Right atrium auricular region (tissue), 2 donors: ENCODE measurements at places on chromosomes 5 and 9.
A peak's percentile ranks its signal among the peaks of the same experiment; 100 is the strongest.

DNA sequence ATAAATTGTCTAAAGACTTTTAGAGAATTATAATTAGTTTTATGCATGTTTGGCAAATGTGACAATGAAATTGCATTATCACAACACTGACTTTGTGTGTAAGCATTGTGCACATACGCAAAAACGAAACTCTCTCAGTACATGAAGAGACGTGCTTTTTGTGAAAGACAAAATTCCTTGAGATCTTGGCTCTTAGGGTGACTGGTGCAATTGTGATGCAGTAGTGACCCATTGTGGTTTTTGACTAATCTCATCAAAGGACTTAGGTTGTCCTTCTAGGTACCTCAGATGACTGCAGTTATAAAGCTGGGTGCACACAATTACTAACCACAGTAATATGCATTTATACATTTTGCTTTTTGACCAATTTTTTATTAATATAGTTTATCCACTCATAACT, 25.3 kb upstream of the TYRP1 start:
- DNase-seq: no peak

DNA sequence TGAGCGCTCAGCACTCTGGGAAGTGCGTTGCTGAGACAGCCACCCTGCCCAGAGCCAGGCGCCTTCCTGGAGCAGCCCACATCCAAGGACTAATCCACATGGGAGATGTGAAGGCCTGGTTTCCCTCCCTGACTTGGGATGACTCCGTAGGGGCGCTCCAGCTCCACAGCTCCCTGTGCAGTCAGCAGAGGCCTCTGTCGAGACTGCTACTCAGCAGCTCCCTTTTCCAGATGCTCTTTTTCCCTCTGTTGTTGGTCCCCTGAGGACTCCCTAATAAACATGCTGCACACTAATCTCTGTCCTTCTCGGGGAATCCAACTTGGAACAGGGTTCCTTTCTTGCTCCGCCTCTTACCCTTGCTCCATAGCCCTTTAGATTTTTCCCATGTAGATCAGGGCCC, 237.3 kb downstream of the ZSWIM6 start:
- no peak for DNase-seq

GRCh38 chr5:66807743-66808142, 211.6 kb downstream of the MAST4 start:
- no peak for DNase-seq

DNA sequence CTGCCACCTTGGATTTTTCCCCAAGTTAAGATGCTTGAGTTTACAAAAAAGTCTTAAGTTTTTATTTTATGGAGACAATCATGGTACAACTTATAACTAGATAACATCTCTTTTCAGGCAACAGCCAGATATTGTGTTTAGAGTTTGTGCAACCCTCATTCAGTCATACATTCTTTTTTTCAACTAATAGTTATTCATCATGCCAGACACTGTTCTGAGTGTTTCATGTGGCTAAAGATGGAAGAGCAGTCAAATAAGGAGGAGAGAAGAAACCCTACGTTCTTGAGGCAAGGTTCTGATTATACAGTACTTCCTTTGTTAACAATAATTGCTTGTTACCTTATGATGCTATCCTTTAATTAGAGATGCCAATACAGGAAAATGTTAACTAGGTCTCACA, 42.1 kb upstream of the ZNF462 start:
- DNase-seq: no peak

DNA sequence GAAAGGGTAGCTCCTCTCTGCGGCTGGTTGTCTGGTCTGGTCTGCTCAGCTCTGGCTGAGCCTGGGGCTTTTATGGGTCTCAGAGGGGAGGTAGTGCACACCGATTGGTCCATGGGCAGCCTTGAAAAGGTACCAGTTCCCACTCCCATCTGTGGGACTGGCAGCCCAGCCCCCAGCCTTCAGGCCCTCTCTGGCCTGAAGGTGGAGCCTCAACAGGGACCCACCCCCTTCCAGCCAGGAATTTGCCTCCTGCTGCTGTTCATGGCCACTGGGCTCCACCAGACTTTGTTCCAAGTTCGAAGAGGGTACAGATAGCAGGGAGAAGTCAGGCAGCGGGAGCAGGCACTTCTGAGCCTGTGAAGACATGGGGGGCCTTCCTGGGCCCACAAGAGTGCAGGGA, 165.3 kb upstream of the SLC27A6 start:
- DNase-seq: no peak

DNA sequence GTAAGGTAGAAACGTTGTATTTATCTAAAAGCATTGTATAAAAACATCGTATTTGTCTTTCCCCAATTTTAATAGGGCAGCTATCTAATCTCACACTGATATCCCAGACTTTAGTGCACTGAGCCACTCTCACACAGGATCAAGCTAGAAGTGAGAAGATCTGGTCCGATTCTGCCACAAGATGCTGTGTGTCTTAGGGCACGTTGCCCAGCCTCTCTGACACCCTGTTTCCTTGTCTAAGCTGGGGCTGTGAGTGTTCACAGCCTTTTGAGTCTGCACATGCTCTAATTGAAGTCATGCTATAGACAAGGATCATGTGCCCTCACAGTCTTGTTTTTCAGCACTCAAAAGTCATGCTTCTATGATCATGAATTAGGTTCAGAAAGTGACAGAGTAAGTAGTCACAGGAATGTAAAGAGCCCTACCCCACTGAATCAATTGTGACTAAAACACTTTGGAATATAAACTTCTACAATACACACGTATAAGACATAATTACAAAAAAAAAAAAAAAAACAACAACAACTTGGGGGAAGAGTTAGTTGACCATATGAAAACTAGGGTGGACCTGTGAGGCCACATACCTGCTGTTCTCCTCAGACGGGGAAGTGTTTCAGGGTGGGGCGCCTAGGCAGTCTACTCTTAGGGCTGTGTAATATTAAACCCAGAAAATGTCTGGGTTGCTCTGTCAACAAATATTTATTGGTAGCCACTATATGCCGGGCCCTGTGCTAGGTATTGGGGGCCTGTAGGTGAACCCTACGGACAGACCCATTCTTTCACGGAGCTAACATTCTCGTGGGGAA, 893 bp upstream of the ABLIM3 start:
- no peak for DNase-seq

DNA sequence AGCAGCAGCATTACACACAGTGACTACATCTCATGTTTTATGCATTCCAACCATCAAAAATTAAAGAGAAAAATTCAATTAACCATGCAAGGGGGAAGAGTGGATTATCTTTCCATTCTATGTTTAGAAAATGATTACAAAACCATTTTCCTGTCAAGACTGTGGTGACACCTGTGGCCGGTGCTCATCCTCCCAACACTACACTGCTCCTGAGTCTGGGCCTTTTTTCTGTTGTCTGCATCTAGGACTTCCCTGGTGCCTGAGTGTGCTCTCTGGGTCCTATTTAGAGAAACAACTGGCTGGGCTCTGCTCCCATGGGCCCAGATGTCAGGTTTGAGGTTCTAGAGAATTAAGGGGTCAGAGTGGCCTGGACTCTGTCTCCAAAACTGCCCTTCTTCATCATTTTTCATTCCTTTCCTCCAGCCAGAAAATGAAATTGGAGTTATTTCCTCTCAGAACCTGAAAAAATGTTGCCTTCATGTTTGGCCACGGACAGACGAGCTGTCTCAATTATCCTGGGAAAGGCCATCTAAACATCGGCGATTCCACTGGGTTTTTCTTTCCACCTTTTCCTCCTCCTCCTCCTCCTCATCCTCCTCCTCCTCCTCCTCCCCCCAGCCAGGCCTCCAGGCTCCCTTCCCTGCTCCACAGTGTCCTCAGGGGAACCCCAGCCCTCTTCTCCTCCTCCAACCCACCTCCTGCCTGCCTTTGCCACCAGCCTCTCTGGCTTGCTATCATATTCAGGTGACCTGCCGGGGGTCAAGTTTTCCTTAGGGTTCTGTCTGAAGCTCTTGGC, 11.4 kb upstream of the ARSI start:
- no peak for DNase-seq

- peak; percentile 53 for DNase-seq
Measured at GRCh38 chr5:1525624-1526189, 1.9 kb upstream of the LPCAT1 start.

DNA sequence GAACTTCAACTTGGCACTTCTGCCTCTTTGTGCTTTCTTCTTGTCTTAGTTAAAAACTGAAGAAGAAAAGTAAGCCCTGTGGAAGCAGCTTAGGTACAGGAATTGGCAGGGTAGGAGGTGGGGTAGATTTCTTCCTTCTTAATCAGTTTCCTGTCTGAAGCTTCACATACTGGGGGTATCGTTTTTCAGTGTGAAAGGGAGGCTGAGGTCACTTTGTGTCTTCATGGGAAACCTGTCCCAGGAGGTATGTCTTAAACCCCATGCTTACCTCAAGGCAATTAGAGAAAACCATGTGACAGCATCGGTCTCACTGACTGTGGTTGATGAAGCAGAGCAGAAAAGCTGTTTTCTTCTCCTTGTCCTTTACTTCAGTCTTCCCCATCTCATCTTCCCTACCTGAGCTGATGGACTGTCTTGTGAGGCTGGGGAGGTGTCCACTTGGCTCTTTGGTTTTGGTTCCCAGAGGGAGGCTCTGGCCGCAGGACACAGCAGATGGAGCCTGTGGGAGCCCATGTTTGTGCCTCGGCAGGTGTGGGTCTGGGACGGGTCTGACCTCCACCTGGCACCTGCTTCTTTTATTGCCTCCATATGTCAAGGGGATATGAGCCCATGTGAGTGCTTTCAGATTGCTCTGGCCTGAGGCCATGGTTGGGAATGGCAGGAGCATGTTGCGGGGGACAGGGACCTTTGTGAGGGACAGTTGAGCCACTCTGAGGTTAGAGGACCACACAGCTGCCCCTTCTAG, 47.0 kb downstream of the SH3GL2 start:
- no peak for DNase-seq

GRCh38 chr9:126606483-126606870, 7.3 kb upstream of the LMX1B start:
- DNase-seq: no peak

GRCh38 chr5:32044434-32044833, 129.7 kb downstream of the GOLPH3 start:
- DNase-seq: no peak

DNA sequence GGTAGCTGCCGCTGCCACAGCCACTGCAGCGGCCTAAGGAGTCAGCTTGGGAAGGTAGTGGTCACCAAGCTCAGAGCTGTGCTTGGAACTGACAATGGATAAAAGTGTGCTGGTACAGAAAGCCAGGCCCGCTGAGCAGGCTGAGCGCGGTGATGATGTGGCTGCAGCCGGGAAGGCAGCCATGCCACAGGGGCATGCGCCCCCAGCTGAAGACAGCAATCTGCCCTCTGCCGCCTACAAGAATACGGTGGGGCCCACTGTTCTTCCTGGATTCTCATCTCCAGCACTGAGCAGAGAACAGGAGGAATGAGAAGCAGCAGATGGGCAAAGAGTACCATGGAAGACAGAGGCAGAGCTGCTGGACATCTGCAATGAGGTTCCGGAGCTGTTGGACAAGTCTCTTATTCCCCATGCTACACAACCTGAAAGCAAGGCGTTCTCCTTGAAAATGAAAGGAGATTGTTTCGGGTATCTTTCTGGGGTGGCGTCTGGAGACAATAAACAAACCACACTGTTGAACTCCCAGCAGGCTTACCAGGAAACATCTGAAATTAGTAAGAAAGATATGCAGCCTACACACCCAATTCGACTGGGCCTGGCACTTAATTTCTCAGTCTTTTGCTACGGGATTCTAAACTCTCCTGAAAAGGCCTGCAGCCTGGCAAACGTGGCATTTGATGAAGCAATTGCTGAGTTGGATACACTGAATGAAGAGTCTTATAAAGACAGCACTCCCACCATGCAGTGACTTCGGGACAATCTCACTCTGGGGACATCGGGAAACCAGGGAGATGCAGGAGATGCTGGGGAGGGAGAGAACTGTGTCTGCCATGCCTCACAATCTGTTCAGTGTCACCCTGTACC, 22.8 kb upstream of the ANKRD18A start:
- DNase-seq: no peak

GRCh38 chr9:23380821-23381220, 445.2 kb downstream of the ELAVL2 start:
- DNase-seq: no peak

DNA sequence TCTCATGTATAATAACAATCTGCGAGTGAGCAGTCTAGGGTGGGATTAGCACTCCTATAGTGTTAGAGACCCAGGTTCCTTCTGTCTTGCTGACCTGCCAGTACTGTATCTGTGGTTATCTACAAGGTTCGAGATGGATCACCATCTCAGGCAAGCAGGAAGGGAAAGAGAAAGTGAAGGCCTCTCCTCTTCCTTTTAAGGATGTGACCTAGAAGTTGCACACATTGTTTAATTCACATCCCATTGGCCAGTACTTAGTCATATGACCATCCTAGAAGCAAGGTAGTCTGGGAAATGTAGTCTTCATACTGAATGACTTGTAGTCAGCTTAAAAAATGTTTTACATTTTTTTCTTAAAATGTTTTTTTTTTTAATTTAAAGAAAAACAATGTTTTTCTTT, 168.6 kb downstream of the CARTPT start:
- no peak for DNase-seq

DNA sequence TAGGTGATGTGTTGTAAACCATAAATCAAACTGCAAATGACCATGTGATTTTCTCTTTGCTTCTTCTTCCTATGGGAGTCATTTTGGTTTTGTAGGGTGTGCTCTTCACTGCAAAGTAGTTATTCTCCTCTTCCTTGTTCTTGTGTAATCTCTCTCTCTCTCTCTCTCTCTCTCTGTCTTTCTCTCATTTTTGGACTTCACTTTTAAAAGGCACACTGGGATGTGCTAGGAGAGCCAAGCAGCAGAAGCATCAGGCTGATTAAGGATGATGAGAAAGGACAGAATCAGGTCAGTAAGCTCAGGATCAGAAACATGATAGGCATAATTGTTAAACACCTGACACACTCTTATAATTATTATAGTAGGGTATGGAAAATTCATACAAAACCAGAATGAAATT, 505.3 kb upstream of the ZNF608 start:
- no peak for DNase-seq

GRCh38 chr5:72101828-72102227, 5.4 kb upstream of the MAP1B start:
- DNase-seq: no peak

GRCh38 chr5:17223367-17224185, 6.1 kb downstream of the BASP1 start:
- no peak for DNase-seq

DNA sequence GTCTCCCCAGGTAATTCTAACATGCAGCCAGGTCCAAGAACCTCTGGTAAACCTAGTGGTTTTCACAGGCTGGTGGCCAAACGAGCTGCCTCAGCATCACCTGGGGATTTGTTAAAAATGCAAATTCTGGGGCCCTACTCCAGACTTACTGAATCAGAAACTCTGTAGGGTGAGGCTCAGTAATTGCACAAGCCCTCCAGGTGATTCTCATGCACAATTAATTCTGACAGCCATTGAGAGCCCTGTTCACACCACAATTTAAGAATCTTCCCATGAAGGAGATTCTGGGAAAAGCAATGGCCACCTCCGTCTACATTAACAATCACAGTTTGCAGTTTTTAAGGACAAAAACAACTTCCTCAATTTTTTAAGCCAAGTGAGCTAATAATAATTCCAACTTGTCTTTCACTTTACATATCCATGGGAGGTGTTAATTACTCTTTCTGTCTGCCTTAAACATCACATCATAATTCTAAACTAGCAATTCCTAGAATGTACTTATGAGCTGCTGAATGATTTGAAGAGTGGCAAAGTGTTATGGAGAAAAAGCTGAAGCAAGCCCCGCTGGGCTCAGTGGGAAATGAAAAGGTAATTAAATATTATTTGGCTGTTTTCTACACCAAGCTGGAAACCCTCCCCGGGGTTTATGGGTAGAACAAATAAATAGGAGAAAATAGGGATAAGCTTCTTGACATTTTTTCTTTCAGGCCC, 70.0 kb downstream of the GLDC start:
- no peak for DNase-seq
